ENCODE measurements at places on chromosomes 5 and 9. TPM values are rescaled to one million over a fixed set of nuclear protein-coding genes. Genes with fewer than 3 reads are reported as not detected.

ODF2 gene
- polyA plus RNA-seq = 9.3 TPM

WASHC1 gene
- polyA plus RNA-seq = 32.7 TPM

SPINK13 gene
- polyA plus RNA-seq = not detected

GRCh38 chr5:80961376-80962281 lies 1.5 kb downstream of the RASGRF2 start:
- no peaks in the 10 kb centered on the region for H3K36me3 ChIP-seq
- no peaks in the 10 kb centered on the region for H3K27me3 ChIP-seq
- DNase-seq = no peak
- peak overlapping the region; percentile 51 for H3K4me3 ChIP-seq

PLPPR1 gene
- polyA plus RNA-seq = not detected

DNA sequence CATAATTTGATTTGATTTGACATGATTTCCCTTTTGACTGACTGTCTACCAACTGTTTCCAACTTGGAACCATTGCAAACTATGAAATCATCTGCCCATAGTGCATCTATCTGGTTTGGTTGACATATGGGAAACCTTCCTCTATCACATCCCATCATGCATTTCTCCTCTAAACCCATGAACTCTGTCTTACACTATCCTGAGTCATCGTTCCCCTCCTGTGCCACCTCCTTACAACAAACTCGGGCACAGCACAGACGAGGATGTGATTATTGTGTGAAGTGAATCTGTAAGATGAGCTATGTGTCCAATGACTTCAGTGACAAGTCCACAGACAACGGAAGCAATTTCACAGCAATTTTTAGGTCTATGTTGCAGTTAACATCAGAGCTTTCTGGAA lies 126.1 kb downstream of the NPR3 start:
- H3K27ac ChIP-seq = no peak overlapping the region
- H3K36me3 ChIP-seq = no peaks in the 10 kb centered on the region
- DNase-seq = no peak
- H3K27me3 ChIP-seq = no peaks in the 10 kb centered on the region

GRCh38 chr5:88226881-88227450 lies 41.7 kb downstream of the TMEM161B start:
- no peaks in the 10 kb centered on the region for H3K4me1 ChIP-seq
- H3K36me3 ChIP-seq = peaks cover 3% of the 10 kb centered on the region
- no peak for DNase-seq
- H3K27me3 ChIP-seq = no peaks in the 10 kb centered on the region

GRCh38 chr5:60829490-60830266 lies 14.4 kb downstream of the ELOVL7 start:
- DNase-seq = no peak
- no peak overlapping the region for H3K27ac ChIP-seq
- H3K36me3 ChIP-seq = no peaks in the 10 kb centered on the region
- no peaks in the 10 kb centered on the region for H3K4me1 ChIP-seq
- no peak overlapping the region for H3K4me3 ChIP-seq
- no peaks in the 10 kb centered on the region for H3K27me3 ChIP-seq

PRRC2B gene
- polyA plus RNA-seq = 36.4 TPM

GRCh38 chr9:133602277-133602676 lies 6.9 kb downstream of the FAM163B start:
- no peak overlapping the region for H3K4me3 ChIP-seq
- H3K27me3 ChIP-seq = peaks cover 26% of the 10 kb centered on the region
- DNase-seq = no peak
- no peaks in the 10 kb centered on the region for H3K4me1 ChIP-seq
- H3K36me3 ChIP-seq = no peaks in the 10 kb centered on the region
- H3K27ac ChIP-seq = no peak overlapping the region

PCDHB3 gene
- 0.46 TPM for polyA plus RNA-seq

DNA sequence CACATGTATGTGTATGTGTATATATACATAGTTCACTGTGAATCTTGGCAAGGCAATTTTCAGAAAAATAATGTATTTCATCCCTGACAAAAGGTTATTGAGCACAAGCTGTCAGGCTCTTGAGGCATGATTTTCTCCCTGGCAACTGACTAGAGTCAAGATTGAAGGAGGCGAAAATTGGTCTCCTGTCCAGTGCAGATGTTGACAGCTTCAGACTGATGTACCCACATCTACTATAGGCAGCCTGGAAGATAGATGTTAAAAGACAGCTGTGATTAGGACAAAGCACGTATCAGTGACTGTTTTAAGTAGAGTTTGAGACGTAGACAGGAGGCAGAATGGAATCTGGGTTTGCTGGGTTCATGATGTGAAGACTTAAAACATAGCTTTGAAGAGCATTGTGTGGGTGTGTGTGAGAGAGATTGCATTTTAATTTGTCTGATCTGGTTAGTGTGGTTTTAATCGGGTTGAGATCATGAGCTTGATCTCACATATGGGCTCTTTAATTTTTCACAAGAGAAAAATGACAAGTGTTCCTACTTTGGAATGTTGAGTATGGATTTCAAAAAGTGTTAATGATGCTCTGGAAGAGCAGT lies 39.1 kb downstream of the CTNNA1 start:
- peaks cover 14% of the 10 kb centered on the region for H3K36me3 ChIP-seq
- H3K4me3 ChIP-seq = no peak overlapping the region
- H3K4me1 ChIP-seq = peaks cover 72% of the 10 kb centered on the region

All from stomach (tissue), 19 donors.